Effector memory CD4-positive, alpha-beta T cell (primary cell): ENCODE measurements at places on chromosomes 12 and 14.

DNA sequence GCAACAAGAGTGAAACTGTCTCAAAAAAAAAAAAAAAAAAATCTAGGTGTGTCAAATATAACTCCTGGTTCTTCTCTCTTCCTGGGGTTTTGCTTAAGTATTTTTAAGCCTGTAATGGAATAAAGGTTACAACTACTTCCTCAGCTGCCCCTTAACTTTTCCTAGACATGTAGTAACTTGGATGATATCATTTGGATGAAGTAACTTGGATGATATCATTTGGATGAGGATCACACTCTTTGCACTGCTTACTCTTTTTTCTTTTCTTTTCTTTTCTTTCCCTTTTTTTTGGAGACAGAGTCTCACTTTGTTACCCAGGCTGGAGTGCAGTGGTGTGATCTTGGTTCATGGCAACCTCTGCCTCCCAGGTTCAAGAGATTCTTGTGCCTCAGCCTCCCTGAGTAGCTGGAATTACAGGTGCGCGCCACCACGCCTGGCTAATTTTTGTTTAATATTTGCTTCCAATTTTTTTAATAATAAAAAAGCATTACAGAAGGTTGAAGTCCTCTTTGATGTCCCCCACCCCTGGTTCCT is 775 bp upstream of the FAM186A start:
- DNase-seq, result no peak

DNA sequence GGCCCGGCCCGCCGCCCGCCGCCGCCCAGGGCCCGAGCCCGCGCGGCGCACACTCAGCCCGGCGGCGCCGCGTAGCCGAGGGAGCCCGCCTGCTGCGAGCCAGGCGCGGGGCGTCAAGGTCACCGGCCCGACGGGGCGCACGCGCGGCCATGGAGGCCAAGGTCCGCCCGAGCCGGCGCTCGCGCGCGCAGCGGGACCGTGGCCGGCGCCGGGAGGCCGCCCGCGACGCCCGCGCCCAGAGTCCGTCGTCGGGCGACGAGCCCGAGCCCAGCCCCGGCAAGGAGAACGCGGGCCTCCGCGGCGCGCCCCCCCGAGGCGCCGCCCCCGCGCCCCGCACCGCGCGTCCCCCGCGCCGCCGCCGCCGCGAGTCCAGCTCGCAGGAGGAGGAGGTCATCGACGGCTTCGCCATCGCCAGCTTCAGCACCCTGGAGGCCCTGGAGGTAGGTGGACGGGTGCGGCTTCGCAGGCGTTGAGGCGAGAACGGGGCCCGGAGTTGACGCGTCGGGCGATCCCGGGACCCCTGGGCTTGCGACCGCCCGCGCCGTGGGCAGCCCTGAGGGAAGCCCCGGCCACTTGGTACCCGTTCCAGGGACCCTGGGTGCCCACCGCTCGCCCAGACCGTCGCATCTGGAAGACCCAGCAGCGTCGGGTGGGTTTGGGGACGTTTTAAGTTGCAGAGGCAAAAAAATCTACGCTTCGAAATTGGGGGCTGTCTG is 629 bp downstream of the FBRSL1 start:
- no peak for DNase-seq

DNA sequence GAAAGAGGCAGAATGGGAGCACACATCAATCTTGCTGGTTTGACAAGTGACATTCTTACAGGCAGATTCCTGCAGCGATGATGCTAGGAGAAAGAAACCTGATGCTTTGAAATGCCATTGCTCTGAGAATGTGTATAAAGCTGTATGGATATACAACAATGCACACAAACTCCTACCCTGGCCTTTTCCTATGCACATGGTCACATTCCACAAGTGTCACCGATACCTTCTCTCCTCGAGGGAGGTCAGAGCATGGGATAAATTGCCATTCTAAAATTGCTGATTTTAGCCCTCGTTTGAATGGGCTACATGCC is 11.9 kb downstream of the FGF6 start:
- DNase-seq, result no peak

- DNase-seq, result no peak
These were observed 35.5 kb downstream of the TMBIM6 start for GRCh38 chr12:49776858-49777257.

GRCh38 chr14:68140076-68140741 is 320.6 kb downstream of the RAD51B start:
- no peak for DNase-seq

DNA sequence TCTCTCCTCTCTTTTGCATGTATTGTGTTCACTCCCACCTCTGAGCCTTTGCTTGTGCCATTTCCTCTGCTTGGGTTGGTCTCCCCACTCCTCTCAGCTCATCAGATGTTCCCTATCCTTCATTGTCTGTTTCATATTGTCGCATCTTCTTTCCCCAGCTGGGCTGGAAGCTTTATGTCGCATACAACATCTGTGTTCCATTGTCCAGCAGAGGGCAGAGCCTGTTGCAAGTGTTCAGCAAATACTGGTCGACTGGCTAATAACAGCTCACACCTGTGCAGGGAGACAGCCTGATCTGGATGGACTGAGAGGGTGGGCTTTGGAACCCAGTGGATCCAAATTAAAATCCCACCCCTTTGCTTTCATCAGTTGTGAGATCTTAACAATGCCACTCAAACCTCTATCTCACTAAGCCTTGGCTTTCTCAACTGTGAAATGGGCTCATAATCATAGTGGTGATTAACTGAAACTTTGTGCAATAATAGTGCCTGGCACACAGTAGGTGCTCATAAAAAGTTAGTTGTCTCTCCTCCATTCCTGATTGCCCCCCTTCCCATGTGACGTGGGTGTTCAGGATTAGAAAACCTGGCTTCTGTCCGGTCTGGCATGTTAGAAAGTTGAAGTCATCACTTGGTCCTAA is 75.8 kb downstream of the RIN3 start:
- DNase-seq, result no peak

DNA sequence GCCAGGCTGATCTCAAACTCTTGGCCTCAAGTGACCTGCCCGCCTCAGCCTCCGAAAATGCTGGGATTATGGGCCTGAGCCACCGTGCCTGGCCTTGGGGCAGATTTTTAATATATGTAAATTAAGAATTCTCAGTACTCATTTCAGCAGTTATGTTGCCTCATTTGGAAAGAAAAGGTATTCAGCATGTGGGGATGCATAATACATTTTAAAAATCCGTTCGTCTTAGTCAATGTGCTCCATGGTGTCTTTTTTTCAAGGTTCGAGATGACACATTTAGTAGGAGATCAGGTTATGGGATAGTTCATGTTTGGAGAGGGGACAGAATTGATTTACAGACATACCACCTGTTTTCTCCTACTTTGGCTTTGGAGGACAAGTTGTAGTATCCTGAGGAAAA is 10.2 kb downstream of the SYNE2 start:
- DNase-seq, result no peak

DNA sequence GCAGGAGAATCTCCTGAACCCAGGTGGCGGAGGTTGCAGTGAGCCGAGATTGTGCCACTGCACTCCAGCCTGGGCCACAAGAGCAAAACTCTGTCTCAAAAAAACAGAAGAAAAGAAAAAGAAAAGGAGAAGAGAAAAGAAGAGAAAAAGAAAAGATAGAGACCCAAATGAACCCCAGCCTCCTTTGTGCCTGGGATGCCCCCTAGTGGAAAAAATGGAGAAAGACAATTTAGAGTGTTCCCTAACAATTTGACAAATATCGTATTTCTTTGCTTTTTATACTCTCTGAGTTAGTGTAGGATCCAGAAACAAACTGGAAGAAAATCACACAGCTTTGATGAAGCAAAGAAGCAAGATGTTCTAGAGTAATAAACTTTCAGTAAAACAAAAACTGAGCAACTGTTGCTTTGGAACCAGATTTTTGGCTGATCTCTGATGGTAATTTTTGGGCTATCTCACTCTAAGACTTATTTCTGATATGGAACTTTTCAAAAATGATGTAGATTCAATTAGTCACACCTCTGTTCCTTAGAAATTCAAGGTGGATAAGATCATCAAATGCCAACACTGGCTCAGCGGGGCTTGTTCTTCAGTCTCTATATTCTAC is 18.6 kb upstream of the PRKAB1 start:
- no peak for DNase-seq

DNA sequence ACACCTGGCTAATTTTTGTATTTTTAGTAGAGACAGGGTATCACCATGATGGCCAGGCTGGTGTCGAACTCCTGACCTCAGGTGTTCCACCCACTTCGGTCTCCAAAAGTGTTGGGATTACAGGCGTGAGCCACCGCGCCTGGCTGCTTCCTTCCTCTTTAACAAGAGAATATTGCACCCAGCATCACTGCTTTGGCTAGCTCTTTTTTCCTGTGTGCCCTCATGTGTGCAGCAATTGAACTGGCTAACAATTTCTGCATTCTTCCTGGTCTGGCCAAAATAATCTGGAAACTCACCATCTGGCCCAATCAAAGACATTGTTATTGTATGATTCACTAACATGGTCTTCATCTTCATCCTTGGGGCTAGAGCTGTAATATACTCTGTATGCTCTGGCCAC is 2.7 kb upstream of the ASB8 start:
- DNase-seq, result no peak

GRCh38 chr14:65377576-65377975 is 35.0 kb upstream of the FUT8 start:
- DNase-seq, result no peak

- DNase-seq, result peak; percentile 58
These were observed 57.9 kb downstream of the TRPV4 start for GRCh38 chr12:109775172-109775881.

DNA sequence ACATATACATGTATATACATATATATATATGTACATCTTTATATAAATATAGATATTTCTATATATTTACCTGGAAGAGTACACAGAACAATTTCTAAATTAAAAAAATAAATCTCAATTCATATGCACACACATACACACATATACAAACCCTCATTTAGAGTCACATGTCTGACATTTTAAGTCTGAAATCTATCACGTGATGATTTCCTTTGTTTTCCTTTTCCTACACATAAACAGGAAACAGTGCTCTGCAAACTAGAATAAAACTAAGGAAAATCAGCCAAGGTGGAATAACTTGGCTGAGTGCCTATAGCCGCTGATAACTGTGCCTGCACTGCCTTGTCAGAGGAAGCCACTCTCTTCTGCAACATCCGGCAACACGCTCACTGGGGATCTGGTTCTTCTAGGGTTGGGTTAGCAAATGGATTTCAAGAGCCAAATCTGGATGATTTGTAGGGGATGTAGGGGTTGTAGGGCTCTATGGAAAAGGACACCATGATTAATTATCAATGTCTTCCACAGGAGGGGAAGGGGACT is 480.7 kb downstream of the TMEM132D start:
- no peak for DNase-seq

DNA sequence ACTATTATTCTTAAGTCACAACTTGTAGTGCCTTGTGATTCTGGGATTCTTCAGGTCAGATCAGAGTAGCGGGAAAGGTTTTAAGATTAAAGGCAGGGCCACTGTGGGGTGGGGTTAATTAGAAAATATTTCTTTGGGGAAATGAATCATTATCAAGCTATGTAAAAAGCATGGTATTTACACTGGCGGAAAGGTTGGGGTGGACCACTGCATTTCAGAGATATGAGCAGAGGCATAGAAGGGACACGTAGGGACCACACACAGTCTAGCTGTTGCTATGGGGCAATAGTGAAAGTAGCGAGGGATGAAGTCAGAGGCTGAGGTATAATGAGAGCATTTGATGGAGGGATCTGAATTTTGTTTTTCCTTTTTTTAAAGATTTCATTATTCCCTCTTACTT is 31.7 kb upstream of the KCNH3 start:
- DNase-seq, result no peak

GRCh38 chr12:124747426-124748161 is 116.1 kb downstream of the SCARB1 start:
- DNase-seq, result no peak
